ENCODE measurements at places on chromosomes 4 and X.

- no peak for DNase-seq
These were observed 124.4 kb downstream of the RELL1 start for GRCh38 chr4:37561803-37562207.

DNA sequence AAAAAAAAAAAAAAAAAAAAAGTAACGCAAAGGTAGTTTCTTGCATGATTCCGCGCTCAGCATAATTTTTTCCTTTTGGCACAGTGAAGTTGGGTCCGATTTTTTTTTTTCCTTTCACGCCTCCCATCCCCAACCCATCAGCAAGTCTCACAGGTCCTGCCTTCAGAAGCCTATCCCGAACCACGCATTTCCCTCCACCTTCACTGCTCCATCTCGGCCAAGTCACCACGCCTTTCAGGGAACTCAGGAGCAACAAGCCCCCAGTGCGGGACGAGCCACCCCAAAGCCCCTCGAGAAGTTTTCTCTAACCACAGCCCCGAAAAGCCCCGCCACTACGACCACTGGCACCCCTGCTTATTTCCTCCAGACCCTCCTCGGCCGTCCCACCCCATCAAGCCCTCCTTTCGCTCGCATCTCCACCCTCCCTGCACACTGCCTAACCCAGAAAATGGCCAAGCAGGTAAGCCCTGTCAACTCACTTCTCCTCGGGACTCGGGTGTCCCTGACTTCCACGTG lies 1.0 kb downstream of the SLBP start:
- DNase-seq: no peak

GRCh38 chrX:44570522-44570921 lies 27.9 kb upstream of the FUNDC1 start:
- DNase-seq: no peak

DNA sequence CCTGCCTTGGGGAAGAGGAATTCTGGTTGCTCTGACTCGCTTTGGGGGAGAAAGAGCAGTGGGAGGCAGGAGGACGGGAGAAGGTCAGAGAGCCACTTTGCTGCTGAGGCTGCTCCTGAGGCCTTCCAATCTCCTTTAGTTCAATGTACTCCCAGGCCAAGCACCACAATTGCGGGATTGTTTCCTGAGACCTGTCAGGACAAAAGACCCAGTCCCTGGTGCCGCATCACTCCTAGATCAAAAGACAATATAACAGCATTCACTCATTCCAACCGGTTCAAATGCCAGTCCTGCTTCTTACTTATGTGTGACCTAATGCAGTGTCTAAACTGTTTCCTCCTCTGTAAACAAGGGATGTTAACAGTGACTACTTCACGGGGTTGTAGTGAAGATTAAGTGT lies 106.4 kb downstream of the TRIML1 start:
- no peak for DNase-seq

GRCh38 chrX:117397844-117398243 lies 718.8 kb downstream of the KLHL13 start:
- DNase-seq: no peak

- no peak for DNase-seq
These were observed 298.3 kb downstream of the EVC2 start for GRCh38 chr4:5409972-5410618.

DNA sequence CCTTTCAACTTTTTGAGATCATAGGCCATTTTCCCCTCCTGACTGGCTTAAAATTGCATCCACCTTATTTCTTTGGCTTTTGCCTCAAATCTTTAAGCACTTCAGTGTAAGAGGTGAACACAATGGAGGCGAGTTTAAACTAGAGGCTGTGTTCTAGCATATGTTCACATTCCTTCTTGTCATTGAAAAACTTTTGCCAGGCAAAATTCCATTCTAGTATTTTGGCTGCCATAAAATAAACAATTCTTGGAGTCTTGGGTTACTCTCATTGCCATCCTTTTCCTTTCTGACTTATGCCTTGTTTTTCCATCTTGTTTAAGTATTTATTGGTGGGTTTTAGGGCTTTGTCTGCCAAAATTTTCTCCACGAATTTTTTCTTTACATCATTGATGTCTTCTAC lies 137.3 kb upstream of the ANXA10 start:
- DNase-seq: no peak

- DNase-seq: no peak
These were observed 91.6 kb upstream of the BMP2K start for GRCh38 chr4:78684325-78685079.

DNA sequence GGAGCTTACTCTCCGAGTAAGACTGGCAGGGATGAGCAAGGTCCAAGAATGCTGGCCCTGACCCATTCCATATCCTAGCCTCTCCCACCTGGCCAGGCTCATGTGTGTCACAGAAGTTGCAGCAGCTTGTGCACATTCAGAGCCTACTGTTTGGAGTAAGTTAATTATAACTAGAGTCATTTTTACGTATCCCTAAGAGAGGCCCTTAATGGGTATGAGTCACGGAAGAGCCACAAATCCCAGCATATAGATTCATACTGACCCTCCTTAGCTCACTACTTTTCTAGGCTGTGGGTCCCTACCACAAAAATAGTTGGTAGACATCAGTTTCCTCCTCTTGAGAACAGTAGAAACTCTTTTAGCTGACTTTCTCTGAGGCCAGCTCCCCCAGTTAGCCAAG lies 118.3 kb upstream of the FRG1 start:
- no peak for DNase-seq

- DNase-seq: no peak
These were observed at the start of gene CPLX1 for GRCh38 chr4:825971-826330. Gene CPLX1, minus strand, starts transcription at chr4:826129. Its CDS starts 1,607 bp downstream, at chr4:824522.

DNA sequence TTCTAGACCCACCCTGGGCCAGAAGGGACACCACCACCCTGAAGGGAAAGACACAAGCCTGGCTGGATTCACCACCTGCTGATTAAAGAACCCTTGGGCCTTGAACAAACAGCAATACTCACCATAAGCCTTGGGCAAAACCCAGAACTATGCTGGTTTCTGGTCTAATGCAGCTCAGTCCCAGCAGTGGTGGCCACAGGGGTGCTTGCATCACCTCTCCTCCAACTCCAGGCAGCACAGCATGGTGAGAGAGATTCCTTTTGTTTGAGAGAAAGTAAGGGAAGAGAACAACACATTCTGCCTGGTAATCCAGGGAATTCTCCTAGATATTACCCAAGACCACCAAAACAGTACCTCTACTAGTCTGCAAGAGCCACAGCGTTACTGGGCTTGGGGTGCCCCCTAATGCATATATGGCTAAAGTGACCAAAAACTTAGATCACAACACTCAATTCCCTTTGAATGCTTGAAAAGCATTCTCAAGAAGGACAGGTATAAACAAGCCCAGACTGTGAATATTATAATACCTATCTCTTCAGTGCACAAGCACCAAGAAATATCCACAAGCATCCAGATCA lies 25.7 kb downstream of the RNF128 start:
- no peak for DNase-seq

GRCh38 chr4:176508780-176509331 lies 189.1 kb downstream of the SPCS3 start:
- DNase-seq: no peak

- DNase-seq: peak; percentile 55
These were observed 1.6 kb upstream of the LRAT start for GRCh38 chr4:154741922-154742850.

DNA sequence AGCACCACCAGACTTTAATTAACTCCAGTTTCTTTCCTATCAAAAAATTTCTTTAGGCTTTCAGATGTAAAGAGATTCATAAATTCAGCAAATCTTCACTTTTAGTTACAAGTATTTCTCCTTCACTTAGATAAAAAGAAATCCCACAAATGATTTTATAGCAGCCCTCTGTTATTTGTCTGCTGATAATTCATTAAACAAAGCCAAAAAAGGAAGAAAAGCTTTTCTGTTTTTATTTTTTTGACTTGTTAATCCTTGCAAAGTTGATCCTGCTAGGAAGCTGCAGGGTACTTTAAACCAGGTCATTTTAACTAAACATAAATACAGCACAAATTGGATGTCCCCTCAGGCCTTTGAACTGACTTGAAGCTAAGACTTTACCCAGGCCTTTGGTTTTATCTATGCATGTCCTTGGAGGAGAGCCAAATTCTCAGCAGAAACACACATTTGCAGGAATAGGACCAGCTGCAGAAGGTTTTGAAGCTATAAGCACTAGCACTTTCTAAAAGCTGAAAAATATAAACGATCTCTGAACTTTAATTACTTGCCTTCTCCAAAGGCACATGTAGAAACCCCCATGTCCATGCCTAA lies 57.5 kb downstream of the PCDH18 start:
- no peak for DNase-seq

GRCh38 chrX:39577206-39577984 lies 520.4 kb downstream of the BCOR start:
- no peak for DNase-seq

GRCh38 chr4:8167815-8168214 lies 9.2 kb upstream of the ABLIM2 start:
- DNase-seq: no peak

DNA sequence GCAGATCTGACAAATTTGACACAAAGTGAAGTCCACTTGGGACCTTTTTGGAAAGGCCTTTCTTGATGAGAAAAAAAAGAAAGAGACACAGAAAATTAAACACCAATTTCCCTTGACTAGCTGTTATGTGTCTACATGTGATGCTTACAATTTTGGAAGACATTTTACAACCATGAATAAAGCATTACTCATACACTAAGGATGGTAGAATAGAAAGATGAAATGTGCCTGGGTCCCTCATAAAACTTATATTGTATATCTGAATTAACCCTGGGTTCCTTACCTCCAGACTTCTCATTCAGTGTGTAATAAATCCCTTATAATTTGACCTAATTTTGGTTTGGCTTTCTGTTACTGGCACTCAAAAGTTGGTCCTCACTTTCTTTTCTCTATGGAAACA lies 16.5 kb upstream of the GRIA3 start:
- no peak for DNase-seq

- DNase-seq: no peak
These were observed 40.9 kb downstream of the BRCC3 start for GRCh38 chrX:155112171-155112570.

- DNase-seq: no peak
These were observed 559.9 kb downstream of the RAB28 start for GRCh38 chr4:12924253-12924652.

DNA sequence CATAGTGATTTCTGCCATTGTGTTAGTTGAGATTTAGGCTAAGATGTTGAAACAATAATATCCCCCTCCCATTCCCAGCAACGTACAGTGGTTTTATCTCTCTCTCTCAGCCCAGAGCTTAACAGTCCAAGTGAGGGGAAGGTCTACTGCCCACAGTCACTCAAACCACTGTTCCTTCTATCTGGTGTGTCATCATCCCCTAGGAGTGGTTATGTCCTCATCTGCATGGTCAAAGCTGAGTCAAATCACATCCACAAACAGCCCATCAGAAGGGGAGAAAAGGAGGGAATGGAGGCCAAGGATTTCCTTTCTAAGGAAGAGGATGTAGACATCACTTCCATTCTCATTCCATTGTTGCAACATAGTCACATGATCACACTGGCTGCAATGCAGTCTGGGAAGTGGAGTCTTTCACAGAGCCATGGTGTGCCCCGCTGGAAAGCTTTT lies 42.8 kb upstream of the CHRNA9 start:
- DNase-seq: no peak

DNA sequence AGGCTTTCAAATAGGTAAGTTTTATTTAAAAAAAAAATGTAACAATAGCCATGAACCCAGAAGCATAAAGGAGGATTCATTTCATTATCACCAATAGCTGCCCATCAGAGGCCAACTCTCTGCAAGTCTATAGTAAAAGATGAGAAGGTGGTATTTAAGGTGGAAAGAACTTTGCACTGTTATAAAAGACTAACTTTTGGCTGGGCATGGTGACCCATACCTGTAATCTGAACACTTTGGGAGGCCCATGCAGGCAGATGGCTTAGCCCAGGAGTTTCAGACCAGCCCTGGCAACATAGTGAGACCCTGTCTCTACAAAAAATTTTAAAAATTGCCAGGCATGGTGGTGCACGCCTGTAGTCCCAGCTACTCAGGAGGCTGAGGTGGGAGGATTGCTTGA lies 43.3 kb downstream of the RPS3A start:
- DNase-seq: no peak
